ENCODE measurements at places on chromosomes 5 and 9. TPM values are rescaled to one million over a fixed set of nuclear protein-coding genes. Genes with fewer than 3 reads are reported as not detected.

Gene COL23A1
- 2.2 TPM for total RNA-seq

Gene DNM1
- 9.1 TPM for total RNA-seq

Gene WDR38
- total RNA-seq = not detected

Gene PCDHB14
- total RNA-seq = 3.3 TPM

Gene AGXT2
- not detected for total RNA-seq

Gene ANXA2R
- 0.96 TPM for total RNA-seq
